H9 (cell line): ENCODE measurements at places on chromosomes 16 and 17. TPM values are rescaled to one million over a fixed set of nuclear protein-coding genes. Genes with fewer than 3 reads are reported as not detected.
A peak's percentile ranks its signal among the peaks of the same experiment; 100 is the strongest.

GRCh38 chr16:30694926-30695693 is 3.9 kb upstream of the SRCAP start:
- peaks cover 47% of the 10 kb centered on the region for H3K27me3 ChIP-seq
- no peak for DNase-seq
- no peak overlapping the region; the same call in 2 of the 3 replicates for H3K4me3 ChIP-seq
- H3K36me3 ChIP-seq: peaks cover 6% of the 10 kb centered on the region

- H3K4me1 ChIP-seq: peaks cover 14% of the 10 kb centered on the region; the same call in 1 of the 2 replicates
- H3K36me3 ChIP-seq: 0 out of 3 replicates have a peak, but pooled peaks cover 5% of the 10 kb centered on the region
- no peaks in the 10 kb centered on the region for H3K27me3 ChIP-seq
- DNase-seq: peak; percentile 71
These were observed 151.9 kb downstream of the MSI2 start for GRCh38 chr17:57408071-57408811.

GRCh38 chr17:69335058-69335457 is 8.1 kb upstream of the ABCA5 start:
- no peak overlapping the region for H3K4me3 ChIP-seq
- H3K36me3 ChIP-seq: peaks cover 3% of the 10 kb centered on the region; the same call in 1 of the 3 replicates
- no peak overlapping the region for H3K27ac ChIP-seq
- no peaks in the 10 kb centered on the region for H3K4me1 ChIP-seq
- H3K27me3 ChIP-seq: no peaks in the 10 kb centered on the region

DNA sequence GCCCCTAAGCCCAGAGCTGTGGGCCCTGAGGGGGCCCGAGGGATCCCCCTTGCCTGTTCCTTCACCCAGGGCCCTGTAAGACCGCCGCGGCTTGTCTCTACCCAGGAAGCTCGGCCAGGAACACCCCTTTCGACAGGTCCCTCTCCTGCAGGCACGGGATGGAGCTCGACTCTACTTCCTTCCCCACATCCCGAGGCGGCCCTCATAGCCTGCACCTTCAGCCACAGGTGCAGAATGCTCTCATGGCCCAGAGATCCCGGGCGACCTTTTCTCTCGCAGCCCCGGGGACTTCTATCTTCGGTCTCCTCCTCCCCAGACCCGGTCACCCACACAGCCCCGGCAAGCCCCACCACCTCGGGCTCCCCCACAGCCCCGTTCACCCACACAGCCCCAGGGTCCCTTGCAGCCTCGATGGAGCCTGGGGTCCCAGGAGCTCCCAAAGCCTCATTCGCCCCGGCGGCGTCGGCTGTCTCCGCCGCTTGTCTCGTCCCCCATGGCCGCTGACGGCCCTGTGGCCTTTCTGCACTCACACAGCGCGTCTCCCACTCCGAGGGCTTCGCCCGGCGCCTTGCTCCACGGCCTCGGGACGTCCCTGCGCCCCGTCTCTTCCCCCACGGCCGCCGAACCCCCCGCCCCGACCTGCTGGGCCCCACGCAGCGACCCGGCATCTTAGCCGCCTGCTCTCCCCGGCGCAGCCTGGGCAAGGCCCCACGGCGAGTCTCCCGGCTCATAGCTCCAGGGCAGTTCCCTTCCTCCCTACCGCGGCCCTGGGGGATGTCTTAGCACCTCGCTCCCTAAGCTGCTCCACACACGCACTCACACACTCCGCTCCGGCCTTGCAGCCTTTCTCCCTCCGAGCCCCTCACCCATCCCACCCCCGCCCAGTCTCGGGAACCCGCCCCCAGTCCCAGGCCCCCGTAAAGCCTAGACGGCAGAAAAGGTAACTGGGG is 650 bp downstream of the KIAA0753 start:
- no peaks in the 10 kb centered on the region for H3K4me1 ChIP-seq
- DNase-seq: peak; percentile 52
- peaks cover 26% of the 10 kb centered on the region for H3K36me3 ChIP-seq
- peak overlapping the region; percentile 91 for H3K4me3 ChIP-seq
- H3K27me3 ChIP-seq: no peaks in the 10 kb centered on the region

GRCh38 chr17:7042501-7043181 is 1.3 kb downstream of the SLC16A11 start:
- peaks cover 6% of the 10 kb centered on the region for H3K27me3 ChIP-seq
- no peak overlapping the region for H3K27ac ChIP-seq
- peak overlapping the region; percentile 56 for H3K4me3 ChIP-seq
- peak; percentile 71 for DNase-seq
- no peaks in the 10 kb centered on the region for H3K36me3 ChIP-seq

The PVALEF gene
- total RNA-seq: not detected in 2 replicates
